Islet precursor cell (in vitro differentiated cells): ENCODE measurements at places on chromosomes 3 and 15.

- DNase-seq: no peak
Observed at GRCh38 chr3:187996609-187997008, 157.3 kb upstream of the LPP start.

DNA sequence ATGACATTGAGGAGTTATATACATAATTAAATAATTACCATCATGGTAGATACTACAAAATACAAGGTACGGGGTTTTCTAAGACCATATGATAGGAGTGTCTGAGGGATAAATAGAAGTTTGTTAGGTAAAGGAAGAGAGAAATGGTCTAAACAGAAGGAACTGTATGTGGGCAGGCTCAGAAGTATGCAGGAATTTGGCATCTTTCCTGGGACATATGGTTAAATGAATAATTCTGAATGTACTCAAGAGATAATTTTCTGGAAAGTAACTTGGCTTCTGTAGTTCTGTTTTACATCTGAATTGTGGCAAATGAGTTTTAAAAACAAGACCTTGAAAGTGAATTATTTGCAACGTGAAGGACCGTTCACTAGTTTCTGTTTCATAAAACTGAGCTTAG, 17.5 kb downstream of the LMCD1 start:
- DNase-seq: no peak

DNA sequence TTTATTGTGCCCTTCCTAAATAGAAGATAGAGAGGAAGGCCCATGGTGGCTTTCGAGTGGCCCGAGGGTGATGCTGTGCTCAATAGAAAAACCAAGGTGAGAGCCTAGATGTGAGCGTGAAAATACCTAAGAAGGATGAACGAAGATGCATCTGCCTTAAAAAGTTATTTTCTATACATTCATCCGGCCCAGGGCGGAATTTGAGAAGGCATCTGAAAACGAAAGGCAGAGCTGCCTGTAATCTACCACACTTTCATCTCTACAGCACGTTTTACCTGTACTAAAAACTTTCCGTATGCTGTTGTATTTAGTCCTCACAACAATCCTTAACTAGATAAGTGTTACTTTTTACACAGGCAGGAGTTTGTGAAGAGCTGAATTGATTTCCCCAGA, 1.4 kb downstream of the DUT start:
- DNase-seq: no peak

DNA sequence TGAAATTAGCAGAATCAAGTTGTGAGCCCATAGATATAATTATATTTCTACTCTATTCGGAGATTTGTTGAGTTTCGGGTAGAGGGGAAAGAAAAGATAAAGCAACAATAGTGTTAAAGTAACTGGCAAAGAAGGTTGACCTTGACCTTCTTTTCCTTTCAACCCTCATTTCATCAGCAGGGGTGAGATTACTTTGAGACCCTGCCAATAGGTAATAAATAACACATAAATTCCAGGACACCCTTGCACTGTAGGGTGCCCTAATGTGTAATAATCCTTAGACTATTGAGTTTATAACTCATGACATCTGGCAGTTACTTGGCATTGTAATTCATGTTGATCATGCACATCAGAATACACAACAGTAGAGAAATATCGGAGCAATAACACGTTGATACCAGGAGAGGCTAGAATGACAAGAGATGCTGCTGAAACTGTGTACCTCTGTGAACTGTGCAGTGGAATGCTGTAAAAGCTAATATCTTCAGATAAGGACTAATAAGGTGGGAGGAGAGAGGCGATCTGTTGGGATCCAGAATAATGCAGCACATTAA, 426.7 kb downstream of the ROBO2 start:
- DNase-seq: no peak

GRCh38 chr15:82106679-82107078, 60.9 kb upstream of the MEX3B start:
- peak; percentile 60 for DNase-seq

GRCh38 chr15:20341901-20342600, 199.5 kb downstream of the GOLGA6L6 start:
- DNase-seq: peak; percentile 96

- DNase-seq: no peak
Observed at GRCh38 chr15:90009301-90010022, 8.3 kb downstream of the ZNF710 start.

GRCh38 chr3:69085168-69085832, 563 bp downstream of the ARL6IP5 start:
- DNase-seq: peak; percentile 58

GRCh38 chr15:91882858-91883586, 29.5 kb downstream of the SLCO3A1 start:
- no peak for DNase-seq

DNA sequence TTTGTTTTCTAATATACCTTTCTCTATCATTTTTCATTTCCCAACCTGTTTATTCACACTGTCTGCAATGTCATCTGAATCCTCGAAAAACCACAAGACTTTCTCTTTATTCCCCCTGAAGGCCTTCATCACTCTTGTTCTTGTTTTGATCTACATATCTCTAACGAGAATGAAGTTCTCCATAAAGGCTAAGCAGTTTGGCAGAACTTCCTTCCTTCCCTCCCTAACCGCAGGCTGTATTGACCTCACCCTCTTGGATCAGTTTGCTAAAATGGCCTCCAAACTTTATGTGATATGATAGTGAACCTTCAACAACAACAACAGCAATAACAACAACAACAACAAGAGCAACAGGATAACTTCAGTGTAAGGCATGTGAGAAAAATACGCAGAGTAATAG, 392.8 kb downstream of the TIGIT start:
- no peak for DNase-seq

GRCh38 chr15:26146202-26146601, 283.1 kb upstream of the ATP10A start:
- DNase-seq: no peak

DNA sequence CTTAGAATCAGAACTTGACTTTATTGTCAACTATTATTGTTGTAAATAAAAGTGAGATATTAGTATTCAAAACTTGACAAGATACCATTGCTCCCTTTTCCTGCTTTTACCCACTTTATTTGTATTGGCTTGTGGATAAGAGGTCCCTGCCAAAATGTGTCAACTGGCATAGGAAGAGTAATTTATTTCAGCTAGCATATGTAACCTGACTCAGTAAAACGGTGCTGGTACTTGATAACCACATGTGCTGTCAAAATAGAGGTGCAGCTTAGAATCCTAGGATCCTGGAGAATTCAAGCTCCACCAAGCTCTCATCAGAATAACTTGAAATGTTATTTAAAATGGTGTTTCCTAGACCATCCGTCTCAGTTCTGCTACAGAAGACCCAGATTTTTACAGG, 90.2 kb upstream of the TGFBR2 start:
- DNase-seq: no peak

GRCh38 chr3:40057077-40057476, 247.7 kb downstream of the MYRIP start:
- DNase-seq: no peak

DNA sequence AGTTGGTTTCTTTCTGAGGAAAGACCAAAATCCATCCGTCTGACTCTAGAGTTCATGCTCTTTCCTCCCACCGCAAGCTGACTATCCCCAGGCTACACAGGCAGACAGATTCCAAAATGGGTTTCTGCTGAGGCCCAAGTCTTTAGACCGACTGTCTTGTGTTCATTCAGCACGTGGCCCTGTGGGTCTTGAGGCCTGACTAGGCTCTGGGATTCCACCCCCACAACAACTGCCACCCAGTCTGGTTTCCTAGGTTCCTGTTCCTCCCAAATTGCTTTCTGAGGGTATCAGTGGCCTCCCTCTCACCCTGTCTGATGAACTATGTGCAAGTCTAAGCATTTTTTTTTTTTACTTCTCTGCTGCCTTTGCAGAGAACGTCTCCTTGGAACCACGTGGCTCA, 67.7 kb downstream of the CYP19A1 start:
- DNase-seq: no peak

DNA sequence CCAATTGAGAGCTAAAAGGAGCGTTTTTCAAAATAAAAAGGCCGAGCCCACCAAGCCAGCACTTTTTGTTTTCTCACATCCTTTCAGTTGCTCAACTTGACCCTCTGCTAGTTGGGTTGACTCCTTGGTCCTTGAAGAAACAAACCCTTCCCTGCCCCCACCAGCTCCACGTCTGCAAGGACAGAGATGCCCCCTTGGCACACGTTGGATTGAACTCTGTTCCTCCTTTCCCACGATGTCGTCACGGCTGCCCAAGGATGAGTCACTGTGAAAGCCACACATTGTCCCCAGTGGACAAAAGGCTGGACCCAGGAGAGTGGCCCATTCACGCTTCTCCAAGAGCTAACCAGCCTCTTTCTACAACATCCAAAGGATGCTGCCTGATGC, 43.0 kb upstream of the SPATA12 start:
- peak; percentile 66 for DNase-seq

DNA sequence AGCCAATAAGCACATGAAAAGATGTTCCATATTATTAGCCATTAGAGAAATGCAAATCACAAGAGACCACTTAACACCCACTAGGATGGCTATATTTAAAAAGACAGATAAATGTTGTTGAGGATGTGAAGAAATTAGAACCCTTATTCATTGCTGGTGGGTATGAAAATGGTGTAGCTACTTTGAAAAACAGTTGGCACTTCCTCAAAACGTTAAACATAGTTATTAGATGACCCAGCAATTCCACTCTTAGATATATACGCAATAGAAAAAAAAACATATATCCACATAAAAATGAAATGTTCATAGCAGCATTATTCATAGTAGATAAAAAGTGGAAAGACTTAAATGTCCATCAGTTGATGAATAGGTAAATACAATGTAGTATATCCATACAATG, 47.1 kb upstream of the TERB2 start:
- DNase-seq: no peak

GRCh38 chr15:62407962-62408361, 242.9 kb upstream of the C2CD4B start:
- no peak for DNase-seq

GRCh38 chr3:62379321-62379798, 6.0 kb upstream of the FEZF2 start:
- DNase-seq: no peak

DNA sequence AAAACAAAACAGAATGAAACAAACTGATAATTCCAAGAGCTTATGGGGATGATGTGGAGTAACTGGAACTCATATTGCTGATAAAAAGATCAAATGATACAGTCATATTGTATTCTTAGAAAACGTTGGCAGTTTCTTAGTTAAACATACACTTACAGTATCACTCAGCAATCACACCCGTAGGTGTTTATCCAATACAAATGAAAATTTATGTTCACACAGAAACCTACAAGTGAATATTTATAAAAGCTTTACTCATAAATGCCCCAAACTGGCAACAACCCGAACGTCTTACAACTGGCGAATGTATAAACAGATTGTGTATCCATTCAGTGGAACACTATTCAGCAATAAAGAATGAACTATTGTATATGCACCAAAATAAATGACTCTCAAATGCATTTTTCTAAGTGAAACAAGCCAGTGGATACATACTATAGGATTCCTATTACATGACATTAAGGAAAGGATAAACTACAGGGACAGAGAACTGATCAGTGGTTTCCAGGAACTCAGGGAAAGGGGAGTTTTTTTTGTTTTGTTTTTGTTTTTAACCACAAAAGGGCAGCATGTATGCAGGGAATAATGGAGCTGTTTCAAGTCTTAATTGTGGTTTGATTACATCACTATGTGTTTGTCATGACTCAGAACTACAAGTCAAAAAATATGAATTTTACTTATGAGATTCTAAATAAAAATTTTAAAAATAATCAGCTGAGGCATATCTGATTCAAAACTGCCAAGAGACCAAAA, 71.8 kb upstream of the NDUFB4 start:
- DNase-seq: no peak

DNA sequence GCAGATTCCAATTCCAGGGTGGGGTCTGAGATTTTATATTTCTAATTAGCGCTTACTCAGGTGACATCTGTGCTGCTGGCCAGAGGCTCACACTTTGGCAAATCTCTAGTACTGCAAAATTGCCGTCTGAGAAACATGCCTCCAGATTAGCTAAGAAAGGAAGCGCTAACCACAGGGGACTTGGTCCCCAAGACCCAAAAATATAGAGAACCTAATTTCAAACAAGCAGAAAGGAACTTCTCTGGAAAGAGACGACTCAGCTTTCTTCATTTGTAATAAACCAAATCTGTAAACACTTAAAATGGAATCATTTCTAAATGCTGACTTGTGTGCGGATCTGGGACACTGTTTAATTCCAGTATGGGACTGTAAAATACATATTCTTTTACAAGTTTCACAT, 55.7 kb downstream of the B3GNT5 start:
- DNase-seq: peak; percentile 1

DNA sequence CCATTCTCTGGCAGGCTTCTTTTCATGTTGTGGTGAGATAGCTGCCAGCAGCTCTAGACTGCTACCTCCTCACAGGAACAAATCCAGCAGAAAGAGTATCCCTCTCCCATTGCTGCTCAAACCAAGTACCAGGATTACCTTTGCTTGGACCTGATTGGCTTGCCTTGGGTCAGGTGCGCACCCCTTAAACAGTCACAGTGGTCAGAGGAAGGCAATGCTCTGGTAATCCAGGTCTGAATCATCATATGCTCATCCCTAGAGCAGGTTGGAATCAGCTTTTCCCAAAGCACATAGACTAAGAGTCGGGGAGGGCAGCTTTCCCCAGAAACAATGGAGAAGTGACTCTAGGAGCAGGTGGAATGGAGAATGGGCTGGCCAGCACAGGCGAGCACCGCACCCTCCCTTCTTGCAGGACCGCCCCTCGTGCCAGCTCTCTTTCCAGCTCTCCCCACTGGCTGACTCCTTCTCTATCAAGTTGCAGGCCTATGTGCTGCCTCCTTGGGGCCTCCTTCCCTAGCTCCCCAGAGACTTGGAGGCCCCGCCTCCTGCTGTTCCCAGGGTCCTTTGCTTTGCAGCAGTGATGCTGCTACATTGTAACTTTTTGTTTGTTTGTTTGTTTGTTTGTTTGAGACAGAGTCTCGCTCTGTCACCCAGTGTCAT, 29.9 kb upstream of the ADPGK start:
- DNase-seq: no peak

- peak; percentile 59 for DNase-seq
Observed at GRCh38 chr3:64916192-64916798, 228.5 kb upstream of the ADAMTS9 start.

GRCh38 chr3:33419948-33420347, 20.3 kb downstream of the UBP1 start:
- DNase-seq: no peak

DNA sequence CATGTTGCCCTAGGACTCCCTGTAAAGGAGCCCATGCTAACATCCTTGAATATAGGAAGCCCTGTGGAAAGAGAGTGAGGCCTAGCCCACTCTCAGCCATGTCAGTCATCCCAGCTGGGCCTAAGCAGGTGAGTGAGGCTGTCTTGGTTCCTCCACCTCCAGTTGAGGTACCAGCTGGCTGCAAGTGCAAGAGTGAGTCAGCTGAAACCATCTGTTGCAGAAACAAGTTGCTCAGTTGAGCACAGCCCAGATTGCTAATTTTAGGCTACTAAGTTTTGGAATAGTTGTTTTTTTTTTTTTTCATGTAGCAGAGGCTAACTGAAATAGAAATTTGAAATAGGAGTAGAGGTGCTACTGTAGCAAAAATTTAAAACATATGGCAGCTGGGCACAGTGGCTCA, 43.7 kb upstream of the ADPGK start:
- DNase-seq: no peak

- peak; percentile 41 for DNase-seq
Observed at GRCh38 chr3:133833267-133833666, 27.7 kb downstream of the SRPRB start.
